ENCODE measurements at places on chromosomes 5 and 9.

- no peak for DNase-seq
These were observed 134.7 kb downstream of the SEMA5A start for GRCh38 chr5:9411142-9411541.

DNA sequence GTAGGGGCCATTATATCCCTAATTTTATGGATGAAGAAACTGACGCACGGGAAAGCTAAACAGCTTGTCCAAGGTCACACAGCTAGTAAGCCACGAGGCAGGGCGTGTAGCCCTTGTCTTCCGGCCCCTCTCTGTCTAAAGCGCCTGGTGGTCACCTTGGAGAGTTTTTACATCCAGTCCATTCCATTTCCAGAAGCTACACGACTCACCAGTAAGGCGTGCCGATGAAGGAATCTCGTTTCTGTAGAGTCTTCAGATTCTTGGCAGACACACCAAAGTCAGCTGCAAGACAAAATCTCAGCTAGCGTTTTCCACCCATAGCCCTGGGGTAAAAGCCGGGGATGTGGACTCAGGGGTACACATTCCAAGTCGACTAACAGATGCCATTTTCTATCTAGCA, 80.5 kb downstream of the STK10 start:
- DNase-seq, result no peak

GRCh38 chr9:89796606-89797005, 191.8 kb downstream of the GADD45G start:
- no peak for DNase-seq

DNA sequence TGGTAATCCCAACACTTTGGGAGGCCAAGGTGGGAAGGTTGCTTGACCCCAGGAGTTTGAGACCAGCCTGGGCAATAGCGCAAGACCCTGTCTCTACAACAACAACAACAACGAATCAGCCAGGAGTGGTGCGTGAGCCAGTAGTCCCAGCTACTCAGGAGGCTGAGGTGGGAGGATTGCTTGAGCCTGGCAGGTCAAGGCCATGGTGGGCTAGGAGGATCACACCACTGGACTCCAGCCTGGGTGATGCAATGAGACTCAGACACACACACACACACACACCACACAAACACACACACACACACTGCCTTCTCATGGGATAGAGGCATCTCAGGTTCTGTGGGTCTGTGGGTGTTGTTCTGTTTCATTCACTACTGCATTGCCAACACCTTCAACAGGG, 115.0 kb downstream of the DCP2 start:
- DNase-seq, result no peak

- DNase-seq, result no peak
These were observed 1182.3 kb downstream of the EFNA5 start for GRCh38 chr5:106488407-106488806.

GRCh38 chr5:57751710-57752109, 269.1 kb upstream of the ACTBL2 start:
- DNase-seq, result no peak

DNA sequence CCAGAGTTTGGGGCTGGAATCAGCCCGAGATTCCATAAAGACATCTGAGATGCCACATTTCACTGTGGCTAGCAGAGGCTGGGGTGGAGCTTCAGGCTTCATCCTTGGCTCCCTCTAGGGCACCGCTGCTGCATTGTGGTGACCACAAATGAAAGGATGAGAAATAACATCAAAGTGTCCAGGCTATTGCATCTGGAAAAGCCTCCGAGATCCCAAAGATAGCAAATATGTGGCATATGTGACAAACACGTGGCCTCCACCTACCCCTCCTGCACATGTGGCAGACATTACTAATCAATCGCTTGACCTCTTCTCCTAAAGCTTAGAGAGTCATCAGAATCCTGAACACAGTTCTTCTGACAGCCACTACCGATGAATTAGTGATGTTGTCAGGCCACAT, 4.5 kb downstream of the SPARC start:
- no peak for DNase-seq

DNA sequence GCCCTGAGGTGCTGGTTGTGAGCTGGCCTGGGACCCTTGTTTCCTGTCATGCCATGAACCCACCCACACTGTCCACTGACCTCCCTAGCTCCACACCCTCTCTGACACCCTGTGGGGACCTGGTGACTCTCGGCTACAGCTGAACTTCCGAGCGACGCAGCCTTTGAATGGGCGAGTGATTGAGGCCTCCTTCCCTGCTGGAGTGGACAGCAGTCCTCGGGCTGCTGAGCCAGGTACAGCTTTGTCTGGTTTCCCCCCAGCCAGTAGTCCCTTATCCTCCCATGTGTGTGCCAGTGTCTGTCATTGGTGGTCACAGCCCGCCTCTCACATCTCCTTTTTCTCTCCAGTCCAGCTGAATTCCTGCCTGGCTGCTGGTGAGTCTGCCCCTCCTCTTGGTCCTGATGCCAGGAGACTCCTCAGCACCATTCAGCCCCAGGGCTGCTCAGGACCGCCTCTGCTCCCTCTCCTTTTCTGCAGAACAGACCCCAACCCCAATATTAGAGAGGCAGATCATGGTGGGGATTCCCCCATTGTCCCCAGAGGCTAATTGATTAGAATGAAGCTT, 6.1 kb downstream of the CA9 start:
- no peak for DNase-seq

- no peak for DNase-seq
These were observed 145.5 kb upstream of the POU5F2 start for GRCh38 chr5:93886917-93887361.

- DNase-seq, result no peak
These were observed 69.6 kb downstream of the CCDC171 start for GRCh38 chr9:15622318-15622971.

DNA sequence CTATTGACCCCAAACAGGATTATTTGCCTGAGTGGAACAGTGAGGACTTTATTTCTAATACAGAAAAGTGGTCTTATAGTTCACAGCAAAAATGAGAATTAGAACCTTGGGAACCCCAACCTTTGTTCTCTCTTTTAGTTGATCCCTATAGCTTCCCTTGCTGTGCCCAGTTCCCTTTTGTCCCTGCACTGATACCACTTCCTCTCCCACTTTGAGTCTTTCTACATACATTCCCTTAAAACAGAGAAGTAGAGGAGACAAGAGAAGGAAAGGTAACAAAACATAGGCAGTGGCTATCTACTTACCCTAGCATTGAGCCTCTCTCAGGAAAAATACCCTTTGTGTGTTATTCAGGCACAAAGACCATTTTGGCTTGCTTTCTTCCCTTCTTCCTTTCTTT, 246.4 kb downstream of the FAM114A2 start:
- no peak for DNase-seq

- no peak for DNase-seq
These were observed 23.0 kb downstream of the SMIM15 start for GRCh38 chr5:61139094-61139873.

DNA sequence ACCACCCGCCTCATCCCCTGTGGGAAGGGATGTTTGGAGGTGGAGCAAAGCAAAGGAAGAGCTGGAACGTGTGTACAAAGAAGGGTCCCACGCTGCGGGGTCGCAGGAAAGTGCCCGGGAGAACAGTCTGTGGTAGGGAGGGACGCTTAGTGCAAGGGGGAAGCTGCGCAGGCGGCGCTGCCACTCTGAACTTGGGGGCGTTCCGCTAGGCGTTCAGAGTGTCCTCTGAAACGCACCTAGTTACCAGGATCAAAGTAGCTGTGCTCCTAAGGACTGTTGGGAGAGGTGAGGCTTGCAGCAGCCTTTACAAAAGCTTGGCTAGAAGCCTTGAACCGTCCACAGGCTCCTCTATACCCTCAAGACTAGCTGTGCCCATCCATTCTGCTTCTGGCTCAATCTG, 29.3 kb upstream of the PDE8B start:
- DNase-seq, result no peak

DNA sequence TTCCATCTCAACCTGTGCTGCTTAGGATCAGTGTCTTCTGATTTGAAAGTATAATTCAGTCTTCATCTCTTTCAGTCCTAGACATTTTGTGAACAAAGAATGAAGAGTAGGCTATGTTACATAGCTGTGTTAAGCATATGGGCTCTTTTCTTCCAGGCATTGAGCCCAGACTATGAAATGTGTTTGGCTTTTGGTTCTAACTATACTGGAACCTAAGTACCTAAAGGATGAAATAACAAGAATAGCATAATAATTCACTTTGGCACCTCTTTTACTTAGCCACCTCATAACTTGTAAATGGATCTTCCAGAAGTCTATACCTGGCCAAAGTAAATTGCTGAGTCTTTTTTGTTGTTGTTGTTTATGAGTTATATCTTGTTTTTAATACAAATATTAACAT, 71.4 kb downstream of the SLF1 start:
- no peak for DNase-seq

- DNase-seq, result no peak
These were observed 124.9 kb downstream of the SPOCK1 start for GRCh38 chr5:137374110-137374714.

- no peak for DNase-seq
These were observed 149.7 kb upstream of the EFNA5 start for GRCh38 chr5:107820429-107820828.

GRCh38 chr5:112742424-112742823, 4.7 kb downstream of the APC start:
- no peak for DNase-seq

All from stimulated activated CD8-positive, alpha-beta memory T cell treated with anti-CD3 and anti-CD28 coated beads, Interleukin-15, amount 100 ng/mL, for 4 hours (primary cell).